Stimulated activated naive B cell treated with anti-CD40 and anti-IgM and Interleukin-4, amounts not matched to agents 10 μg/mL and 1 μg/mL and 100 μg/mL, for 72 hours (primary cell): ENCODE measurements at places on chromosomes 1 and 21.

DNA sequence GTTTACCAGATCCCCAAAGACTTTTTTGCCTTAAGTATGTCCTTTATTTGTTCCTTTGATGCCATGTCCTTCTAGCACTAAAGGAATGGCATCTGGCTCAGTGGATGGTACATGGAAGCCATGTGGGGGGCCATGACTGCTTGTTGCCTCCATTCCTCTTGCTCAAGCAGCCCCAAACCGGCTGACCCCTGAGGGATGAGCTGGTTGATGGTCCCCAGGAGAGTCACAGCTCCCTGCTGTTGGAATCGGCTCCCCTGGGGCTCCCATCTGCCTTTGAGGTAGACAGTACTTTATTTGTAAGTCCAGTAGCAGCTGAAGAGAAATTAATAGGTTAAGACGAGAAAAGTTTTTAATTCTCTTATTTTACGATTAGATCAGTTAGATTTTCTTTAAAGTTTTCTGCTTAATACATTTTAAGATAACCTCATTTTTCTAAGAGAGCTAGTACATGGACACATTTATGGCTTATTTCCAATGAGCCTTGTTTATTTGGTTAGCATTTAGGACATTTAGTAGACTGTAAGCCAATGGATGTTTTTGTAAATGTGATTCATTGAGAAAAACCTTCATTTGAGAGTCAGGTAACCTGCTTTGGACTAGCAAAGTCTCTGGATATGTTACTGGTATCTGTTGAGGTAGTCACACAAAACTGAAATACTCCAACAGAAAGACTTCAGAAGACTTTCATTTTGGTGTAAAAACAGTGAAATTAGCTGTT is 88.2 kb downstream of the CAMTA1 start:
- no peak for DNase-seq

GRCh38 chr1:92657701-92658100 is 127.2 kb downstream of the EVI5 start:
- DNase-seq: no peak

- DNase-seq: no peak
Observed at GRCh38 chr1:14597343-14598006, 1.0 kb upstream of the KAZN start.

DNA sequence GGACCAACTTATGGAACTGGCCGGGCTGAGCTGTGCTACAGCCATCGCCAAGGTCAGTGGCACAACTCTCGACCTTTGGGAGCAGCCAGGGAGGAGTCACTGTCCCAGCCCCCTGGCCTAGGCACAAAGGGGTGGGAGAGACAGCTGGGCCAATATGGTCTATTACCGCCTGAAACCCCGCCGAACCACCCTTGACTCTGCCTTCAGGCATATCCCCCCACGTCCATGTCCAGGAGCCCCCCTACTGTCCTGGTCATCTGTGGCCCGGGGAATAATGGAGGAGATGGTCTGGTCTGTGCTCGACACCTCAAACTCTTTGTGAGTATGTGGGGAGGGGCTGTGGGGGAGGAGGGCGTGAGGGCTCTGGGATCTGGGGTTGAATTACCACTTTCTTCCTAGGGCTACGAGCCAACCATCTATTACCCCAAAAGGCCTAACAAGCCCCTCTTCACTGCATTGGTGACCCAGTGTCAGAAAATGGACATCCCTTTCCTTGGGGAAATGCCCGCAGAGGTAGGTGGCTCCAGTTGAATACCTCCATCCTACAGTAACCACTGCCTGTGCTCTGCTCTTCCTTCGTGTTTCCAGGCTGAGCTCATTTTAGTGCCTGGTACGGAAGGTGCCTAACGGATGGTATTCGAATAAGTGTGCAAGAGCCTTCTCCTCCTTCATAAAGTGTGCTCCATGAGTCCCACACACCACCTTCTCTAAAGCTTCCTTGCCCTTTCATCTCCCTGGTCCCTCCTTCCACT is 758 bp downstream of the NAXE start:
- DNase-seq: no peak

DNA sequence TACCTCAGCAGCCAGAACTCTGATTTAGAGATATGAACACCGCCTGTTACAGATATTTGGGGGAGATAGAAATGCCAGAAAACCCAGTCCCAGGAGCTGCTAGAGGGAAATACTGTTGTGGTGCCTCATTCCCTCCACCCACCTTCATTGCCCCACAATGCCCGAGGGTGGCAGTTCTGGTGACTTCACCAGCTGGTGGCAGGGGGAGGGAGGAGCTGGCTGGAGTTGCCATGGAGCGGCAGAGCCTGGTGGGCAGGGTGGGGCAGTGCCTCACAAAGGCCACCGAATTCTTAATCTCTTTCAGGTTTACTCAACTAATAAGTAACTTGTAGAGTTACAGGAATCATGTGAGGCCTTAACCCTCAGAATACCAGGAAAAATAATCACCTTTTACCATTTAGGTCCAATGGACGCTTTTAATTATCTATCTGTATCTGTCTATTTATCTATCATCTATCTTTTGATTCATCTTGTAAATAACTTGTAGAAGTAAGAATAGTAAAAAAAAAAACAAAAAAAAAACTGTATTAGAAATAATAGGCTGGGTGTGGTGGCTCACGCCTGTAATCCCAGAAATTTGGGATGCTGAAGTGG is 11.7 kb upstream of the S100A11 start:
- DNase-seq: peak; percentile 57
